SIG-M5 (cell line): ENCODE measurements at places on chromosomes 1 and 21.

DNA sequence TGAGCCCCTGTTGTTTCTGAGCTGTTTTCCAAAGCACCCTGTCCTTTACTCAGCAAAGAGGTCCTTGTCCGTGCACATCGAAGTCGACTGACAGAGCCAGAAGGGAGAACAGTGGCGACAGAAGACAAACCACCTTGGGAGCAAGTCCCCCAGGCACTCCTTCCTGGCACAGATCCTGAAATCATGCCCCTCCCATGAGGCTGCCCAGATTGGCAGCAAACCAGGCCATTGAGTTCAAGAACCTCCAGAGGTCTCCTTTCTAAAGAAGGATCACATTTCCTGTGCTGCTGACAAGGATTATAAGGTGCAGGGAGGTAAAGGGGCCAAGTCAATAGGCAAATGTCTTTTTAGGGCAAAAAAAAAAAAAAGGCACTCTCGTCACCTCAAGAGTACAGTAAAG is 84.7 kb upstream of the HIVEP3 start:
- no peak for DNase-seq

DNA sequence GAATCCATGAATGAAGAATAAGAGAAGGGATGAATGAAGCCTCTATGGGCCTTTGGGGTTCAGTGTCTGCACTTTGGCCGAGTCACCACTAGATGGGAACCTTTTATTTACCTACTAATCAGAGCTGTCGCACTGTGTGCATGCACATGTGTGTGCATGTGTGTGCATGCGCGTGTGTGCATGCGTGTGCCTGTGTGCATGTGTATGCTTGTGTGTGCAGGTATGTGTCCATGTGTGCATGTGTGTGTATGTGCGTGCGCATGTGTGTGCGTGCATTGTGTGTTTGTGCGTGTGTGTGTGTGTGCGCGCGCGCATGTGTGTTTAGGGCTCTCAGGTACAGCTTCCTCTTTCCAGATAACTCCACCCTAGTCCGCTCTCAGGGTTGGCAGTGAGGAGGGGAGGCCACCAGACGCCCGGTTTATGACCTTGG is 20.4 kb upstream of the UBXN10 start:
- no peak for DNase-seq

DNA sequence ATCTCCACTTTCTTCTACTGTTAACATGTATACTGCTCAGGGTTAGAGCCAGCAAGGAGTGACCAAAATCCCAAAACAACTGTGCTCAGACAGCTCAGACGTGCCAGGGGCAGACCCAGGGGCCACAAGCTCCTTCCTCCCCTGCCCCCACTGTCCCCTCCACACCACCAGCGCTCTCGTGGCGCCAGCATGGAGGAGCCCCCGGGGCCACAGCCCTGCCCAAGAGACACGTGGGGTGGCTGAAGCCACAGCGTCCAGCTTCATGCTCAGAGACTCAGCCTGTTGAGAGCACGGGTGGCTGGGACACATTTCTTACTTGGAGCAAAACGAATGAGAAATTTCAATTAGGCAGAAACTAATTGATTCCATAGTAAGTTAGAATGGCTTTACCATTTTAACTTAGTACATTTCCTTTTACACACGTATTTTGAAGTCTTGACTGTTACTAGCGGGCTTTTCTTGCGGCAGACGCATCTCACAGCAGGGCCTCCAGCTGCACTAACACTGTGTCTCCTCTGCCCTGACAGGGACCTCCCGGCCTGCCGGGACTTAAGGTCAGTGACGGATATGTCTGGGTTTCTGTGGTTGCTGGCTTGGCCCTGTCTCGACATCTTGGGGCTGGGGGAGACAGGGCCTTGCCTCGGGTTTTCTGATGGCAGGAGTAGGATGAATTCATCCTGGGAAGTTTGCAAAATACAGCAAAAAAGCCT is 54.2 kb downstream of the SLC19A1 start:
- no peak for DNase-seq

DNA sequence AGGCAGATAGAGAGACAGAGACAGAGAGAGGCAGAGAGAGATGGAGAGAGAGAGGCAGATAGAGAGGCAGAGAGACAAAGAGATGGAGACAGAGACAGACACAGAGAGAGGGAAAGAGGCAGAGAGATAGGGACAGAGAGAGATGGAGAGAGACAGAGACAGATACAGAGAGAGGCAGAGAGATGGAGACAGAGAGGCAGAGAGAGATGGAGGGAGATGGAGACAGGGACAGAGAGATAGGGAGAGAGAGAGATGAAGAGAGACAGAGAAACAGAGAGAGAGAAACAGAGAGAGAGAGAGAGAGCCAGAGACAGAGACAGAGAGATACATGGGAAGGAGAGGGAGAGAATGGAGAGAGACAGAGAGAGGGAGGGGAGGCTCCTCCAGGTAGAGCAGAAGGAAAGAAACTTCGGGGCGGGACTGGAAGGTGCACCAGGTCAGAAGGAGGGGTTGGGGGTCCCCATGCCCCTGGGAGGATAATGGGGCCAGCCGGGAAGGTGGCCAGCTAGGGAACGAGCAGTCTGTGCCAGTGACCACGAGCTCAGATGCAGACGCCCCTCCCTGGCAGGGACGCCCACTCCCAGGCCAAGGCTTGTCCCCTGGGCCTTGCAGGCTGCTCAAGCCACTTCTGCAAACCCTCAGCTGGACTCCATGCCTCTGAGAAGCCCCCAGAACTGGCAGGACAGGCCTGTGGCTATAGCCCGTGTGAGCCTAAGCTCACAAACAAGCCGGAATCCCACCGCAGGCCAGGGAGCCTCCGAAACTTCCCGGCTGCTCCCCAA is 3.3 kb downstream of the FNDC10 start:
- no peak for DNase-seq

DNA sequence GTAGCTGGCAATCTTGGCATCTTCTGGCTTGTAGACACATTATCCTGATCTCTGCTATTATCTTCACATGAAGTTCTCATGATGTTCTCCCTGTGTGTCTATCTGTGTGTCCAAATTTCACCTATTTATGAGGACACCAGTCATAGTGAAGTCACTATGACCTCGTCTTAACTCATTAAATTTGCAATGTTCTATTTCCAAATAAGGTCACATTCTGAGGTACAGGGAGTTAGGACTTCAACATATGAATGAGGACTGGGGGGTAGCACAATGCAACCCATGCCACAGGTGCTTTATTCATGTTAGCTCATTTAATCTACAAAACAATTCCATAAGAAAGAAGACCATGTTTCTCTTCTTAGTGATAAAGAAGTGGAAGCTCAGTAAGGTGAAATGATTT is 206.2 kb upstream of the C8B start:
- DNase-seq = no peak

GRCh38 chr1:91506071-91506470 is 5.4 kb downstream of the CDC7 start:
- DNase-seq = no peak

- no peak for DNase-seq
Measured at GRCh38 chr21:45266518-45267389, 20.9 kb downstream of the POFUT2 start.

GRCh38 chr1:42852608-42852980 is 6.2 kb downstream of the ZNF691 start:
- DNase-seq = no peak

DNA sequence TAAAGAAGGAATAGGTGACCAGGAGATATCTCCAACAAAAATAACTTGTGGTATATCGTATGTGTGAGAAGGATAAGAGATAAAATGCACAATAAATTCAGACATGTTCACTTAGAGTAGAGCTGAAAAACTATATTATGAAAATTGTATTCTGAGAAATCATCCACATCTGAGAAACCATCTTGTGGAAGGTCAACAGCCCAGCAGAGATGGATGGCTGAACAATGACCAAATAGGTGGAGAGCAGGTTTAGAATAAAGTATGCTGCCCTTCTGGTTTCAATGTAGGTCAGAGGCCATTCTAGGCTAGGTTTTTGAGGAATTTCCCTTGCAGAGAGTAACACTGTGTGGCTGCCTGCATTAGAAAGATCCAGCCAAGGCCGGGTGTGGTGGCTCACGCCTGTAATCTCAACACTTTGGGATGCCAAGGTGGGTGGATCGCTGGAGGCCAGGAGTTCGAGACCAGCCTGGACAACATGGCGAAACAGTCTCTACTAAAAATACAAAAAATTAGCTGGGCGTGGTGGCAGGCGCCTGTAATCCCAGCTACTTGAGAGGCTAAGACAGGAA is 8.8 kb upstream of the UAP1 start:
- DNase-seq = no peak

- DNase-seq = no peak
Measured at GRCh38 chr1:17630048-17630830, 90.7 kb downstream of the ARHGEF10L start.

DNA sequence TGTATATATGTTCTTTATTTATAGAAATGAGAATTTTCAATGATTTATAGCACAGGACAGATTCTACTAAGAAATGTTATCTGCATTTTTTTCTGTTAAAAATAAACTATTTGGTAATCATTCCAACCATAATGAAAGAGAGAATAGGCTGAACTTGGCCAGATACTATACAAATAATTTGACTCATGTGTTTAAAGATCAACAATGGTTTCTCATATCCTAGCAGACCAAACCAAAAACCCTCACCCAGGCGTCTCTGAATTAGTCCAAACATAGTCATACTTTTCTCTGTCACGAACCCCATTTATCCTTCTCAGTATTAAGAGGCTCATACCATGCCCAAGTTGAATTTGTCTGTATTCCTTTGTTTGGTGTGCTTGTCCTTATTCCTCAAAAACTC is 40.3 kb downstream of the RPE65 start:
- no peak for DNase-seq

GRCh38 chr21:39613041-39613934 is 548 bp downstream of the B3GALT5 start:
- no peak for DNase-seq

GRCh38 chr1:89457046-89457445 is 67.6 kb upstream of the LRRC8B start:
- no peak for DNase-seq

DNA sequence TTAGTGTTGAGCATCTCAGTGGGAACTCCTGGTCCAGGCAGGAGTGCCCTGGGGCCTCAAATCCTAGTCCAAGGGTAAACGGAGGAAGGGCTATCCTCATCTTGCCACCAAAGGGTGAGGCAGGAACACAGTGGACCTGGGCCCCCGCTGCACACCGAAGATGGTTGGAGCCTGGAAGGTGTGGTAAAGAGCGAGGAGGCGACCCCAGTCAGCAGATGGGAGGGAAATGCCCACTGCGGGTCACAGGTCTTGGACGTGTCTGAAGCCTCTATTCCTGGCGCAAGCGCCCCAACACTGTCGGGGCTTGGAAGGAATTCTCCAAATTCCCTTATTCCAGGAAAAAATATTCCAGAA is 38.5 kb upstream of the SYNC start:
- DNase-seq = no peak

- no peak for DNase-seq
Measured at GRCh38 chr1:85654066-85654782, 54.0 kb downstream of the ZNHIT6 start.

DNA sequence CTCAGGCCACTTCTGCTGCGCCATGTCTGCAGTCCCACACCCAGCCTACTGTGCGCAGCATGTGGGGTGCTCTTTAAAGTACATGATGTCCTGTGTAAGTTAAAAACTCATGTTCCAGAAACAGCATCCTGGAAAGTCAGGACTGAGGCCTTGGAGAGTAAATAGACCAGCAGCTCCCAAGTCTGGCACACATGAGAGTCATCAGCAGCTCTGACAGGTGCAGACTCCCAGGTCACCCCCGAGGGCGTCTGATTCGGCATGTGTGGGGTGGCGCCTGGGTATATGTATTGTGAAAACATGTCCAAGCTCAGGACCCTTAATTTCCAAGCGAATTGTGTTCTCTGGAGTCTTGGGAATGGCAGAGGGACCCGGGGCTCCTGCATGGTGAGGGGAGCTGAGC is 120.1 kb upstream of the RUNX3 start:
- no peak for DNase-seq

DNA sequence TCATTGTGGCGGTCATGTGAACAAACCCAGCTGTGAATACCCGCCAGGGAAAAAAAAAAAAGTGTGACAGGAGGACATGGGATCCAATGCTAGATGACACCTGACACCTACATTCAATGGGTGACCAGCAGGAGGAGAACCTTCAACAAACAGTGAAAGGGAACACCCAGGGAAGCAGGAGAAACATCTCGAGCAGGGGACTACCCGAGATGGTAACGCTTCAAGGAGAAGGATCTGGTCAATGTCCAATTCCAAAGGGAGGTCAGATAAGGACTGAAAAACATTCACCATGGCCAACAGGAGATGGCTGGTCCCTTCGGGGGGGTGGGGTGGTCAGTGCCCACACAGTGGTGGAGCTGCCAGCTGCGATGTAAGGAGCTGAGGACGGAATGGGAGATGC is 46.3 kb downstream of the PTPN14 start:
- DNase-seq = no peak
